ENCODE measurements at places on chromosomes 2 and 18.

DNA sequence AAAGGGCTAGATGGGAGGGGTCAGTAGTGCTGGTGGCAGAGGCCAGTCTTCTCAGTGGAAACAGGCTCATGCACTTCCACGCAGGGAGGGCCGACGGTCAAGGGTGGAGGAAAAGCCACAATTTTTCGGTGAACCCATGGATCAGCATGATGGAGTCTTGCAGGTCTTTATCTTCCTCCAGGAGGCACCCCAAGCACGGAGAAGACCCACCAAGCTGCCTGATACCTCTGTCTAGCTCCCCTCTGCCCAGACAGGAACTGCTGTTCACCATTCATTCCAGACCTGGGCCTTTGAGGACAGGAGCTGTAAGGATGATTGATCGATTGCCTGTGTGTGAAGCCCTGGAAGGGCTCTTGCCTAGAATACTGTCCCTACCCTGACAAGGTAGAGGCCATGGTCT lies 2.8 kb upstream of the LRRFIP1 start:
- H3K27me3 ChIP-seq: no peaks in the 10 kb centered on the region
- no peaks in the 10 kb centered on the region for H3K36me3 ChIP-seq
- H3K27ac ChIP-seq: peak overlapping the region; percentile 99
- peaks cover 21% of the 10 kb centered on the region for H3K4me1 ChIP-seq

GRCh38 chr18:21996351-21996826 lies 173.0 kb upstream of the GATA6 start:
- peaks cover 21% of the 10 kb centered on the region for H3K4me1 ChIP-seq
- no peaks in the 10 kb centered on the region for H3K36me3 ChIP-seq
- no peak overlapping the region for H3K4me3 ChIP-seq
- DNase-seq: peak; percentile 70
- H3K27me3 ChIP-seq: no peaks in the 10 kb centered on the region

DNA sequence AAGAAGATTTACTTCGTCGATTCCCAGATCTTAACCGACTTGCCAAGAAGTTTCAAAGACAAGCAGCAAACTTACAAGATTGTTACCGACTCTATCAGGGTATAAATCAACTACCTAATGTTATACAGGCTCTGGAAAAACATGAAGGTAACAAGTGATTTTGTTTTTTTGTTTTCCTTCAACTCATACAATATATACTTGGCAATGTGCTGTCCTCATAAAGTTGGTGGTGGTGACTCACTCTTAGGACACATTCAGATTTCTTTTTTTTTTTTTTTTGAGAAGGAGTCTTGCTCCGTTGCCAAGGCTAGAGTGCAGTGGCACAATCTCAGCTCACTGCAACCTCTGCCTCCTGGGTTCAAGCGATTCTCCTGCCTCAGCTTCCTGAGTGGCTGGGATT lies 26.8 kb downstream of the MSH2 start:
- H3K27ac ChIP-seq: no peak overlapping the region
- H3K4me1 ChIP-seq: peaks cover 2% of the 10 kb centered on the region
- DNase-seq: no peak
- H3K4me3 ChIP-seq: no peak overlapping the region
- no peaks in the 10 kb centered on the region for H3K27me3 ChIP-seq
- peaks cover 11% of the 10 kb centered on the region for H3K36me3 ChIP-seq

DNA sequence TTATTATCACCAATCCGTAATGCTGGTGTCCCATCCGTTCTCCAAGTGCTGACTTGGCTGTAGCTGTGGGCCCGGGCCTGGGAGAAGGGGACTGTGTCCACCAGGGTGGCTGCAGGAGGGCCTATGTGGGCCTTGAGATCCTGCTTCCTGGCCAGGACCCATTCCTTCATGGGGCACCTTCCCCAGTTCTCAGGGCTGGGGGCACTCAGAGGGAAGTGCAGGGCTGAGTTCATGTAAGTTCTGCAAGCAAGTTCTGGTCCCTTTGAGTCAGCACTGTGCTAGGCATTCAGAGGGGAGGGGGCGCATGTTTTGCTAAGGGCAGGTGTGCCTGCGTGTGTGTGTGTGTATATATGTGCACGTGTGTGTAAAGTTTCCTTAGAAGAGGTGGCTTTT lies 94.0 kb downstream of the GLI2 start:
- no peak for DNase-seq
- H3K27ac ChIP-seq: no peak overlapping the region
- no peaks in the 10 kb centered on the region for H3K27me3 ChIP-seq
- H3K36me3 ChIP-seq: no peaks in the 10 kb centered on the region
- H3K4me3 ChIP-seq: no peak overlapping the region

- no peaks in the 10 kb centered on the region for H3K36me3 ChIP-seq
- H3K27me3 ChIP-seq: no peaks in the 10 kb centered on the region
- H3K27ac ChIP-seq: no peak overlapping the region
- no peak for DNase-seq
Observed at GRCh38 chr2:231660860-231661259, 47.5 kb upstream of the PTMA start.

GRCh38 chr2:60033325-60033724 lies 520.1 kb downstream of the BCL11A start:
- no peaks in the 10 kb centered on the region for H3K36me3 ChIP-seq
- H3K27ac ChIP-seq: no peak overlapping the region
- H3K27me3 ChIP-seq: no peaks in the 10 kb centered on the region
- no peak overlapping the region for H3K4me3 ChIP-seq
- H3K4me1 ChIP-seq: no peaks in the 10 kb centered on the region
- no peak for DNase-seq

DNA sequence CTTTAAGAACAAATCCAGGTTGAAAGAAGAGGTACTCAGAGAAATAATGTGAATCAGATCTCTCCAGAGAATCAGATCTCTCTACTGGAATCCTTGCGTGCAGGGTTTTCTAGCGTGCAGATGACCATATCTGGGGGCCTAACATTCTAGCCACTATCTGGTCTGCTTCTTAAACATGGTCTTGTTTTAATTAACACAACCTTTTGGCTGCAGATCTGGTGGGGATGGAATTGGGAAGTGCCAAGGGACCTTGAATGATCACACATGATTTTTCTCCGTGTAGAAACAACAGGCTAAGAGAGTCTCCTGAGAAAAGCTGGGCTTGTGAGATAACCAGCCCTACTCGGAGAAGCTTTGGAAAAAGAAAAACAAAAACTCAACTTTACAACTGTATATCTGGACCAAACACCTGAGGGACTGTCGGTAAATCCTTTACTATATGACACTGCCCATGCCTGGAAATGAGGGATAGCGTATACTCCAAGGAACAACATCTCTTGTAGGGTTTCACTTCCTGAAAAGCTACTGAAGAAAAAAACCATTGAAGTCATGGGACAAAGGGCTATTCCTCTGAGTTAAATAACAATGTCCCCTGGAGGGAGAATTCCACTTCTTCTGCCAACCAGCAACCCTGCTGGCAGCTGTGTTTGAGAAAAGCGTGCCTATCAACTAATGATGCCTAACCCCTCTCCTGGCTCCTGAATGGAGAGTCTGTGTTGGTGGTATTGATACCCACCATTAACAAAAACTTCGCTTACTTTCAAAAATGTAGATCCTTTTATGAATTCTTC lies 171.0 kb upstream of the REV1 start:
- peak overlapping the region; percentile 1 for H3K27ac ChIP-seq
- H3K4me3 ChIP-seq: no peak overlapping the region
- no peaks in the 10 kb centered on the region for H3K36me3 ChIP-seq
- H3K27me3 ChIP-seq: no peaks in the 10 kb centered on the region
- peaks cover 4% of the 10 kb centered on the region for H3K4me1 ChIP-seq
- no peak for DNase-seq

DNA sequence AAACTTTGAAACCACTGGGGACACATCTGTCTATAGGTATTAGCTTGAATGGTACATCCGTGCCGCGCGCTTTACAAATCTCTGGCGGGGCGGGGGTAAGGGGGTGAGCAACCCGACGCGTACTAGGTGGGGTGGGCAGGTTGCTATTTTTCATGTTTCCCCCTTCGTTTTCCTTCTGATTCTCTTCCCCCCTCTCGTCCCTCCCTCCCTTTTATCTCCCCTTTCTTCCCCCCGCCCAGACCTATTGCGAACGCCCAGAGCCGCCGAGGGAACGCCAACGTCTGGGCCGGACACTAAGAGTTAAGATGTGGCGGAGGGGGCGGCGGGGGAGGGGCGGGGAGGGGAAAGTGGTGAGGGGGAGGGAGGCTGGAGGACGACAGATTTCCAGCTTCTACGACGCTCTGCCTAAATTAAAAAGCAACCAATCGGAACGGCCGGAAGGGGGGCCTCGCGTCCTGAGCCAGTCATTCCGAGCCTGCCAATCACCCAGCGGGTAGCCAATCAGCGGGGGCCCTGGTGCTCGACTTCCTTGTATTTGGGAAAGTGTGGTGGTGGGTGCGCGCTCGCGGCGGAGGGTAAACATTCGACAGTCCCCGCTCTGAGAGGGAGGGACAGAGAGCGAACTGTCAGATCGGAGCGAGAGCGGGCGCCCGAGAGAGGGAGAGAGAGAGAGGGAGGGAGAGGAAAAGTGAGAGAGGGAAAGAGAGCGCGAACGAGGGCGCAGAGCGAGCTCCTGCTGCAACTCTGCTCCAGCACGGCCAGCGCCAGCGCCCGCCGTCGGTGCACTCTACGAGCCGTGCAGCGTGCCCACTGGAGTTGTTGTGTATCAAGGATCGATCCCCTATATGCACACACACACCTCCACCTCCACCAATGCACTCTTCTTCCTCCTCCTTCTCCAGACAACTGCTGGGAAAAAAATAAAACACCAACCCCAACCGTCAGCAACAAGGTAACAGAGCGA lies at the start of gene POU3F3:
POU3F3 (plus strand) TSS at position 582 of the 964 bp plus-strand sequence. CDS start 1,396 bp downstream, outside the sequence.
- H3K27me3 ChIP-seq: peaks cover 19% of the 10 kb centered on the region
- no peaks in the 10 kb centered on the region for H3K4me1 ChIP-seq
- peak; percentile 60 for DNase-seq
- peak within 1 kb of the TSS; percentile 61 for H3K27ac ChIP-seq
- no peaks in the 10 kb centered on the region for H3K36me3 ChIP-seq

GRCh38 chr18:70418546-70419311 lies 129.9 kb downstream of the SOCS6 start:
- no peak overlapping the region for H3K4me3 ChIP-seq
- H3K4me1 ChIP-seq: peaks cover 14% of the 10 kb centered on the region
- H3K27ac ChIP-seq: no peak overlapping the region
- no peak for DNase-seq
- H3K27me3 ChIP-seq: no peaks in the 10 kb centered on the region

DNA sequence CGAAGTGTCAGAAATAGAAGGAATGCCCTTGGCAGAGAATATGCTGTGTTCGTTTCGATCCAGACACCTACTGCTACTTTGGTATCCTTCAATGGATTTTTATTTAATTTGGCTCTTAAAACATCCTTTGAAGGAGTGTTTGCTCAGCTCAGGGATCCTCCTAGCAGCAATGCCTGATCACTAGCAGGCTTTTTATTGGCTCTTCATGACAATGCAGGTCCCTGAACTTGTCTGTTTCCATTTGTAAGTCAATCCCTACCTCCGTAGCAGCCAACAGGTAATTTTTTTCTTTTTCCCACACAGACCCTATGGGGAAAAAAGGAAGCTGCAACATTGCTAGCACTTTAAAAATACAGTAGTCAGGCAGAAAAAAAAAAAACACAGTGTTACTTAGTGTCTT lies 366.2 kb upstream of the LRRTM1 start:
- no peaks in the 10 kb centered on the region for H3K27me3 ChIP-seq
- no peaks in the 10 kb centered on the region for H3K36me3 ChIP-seq
- no peaks in the 10 kb centered on the region for H3K4me1 ChIP-seq
- no peak overlapping the region for H3K4me3 ChIP-seq
- no peak overlapping the region for H3K27ac ChIP-seq

- H3K27me3 ChIP-seq: no peaks in the 10 kb centered on the region
- H3K4me1 ChIP-seq: no peaks in the 10 kb centered on the region
- peaks cover 2% of the 10 kb centered on the region for H3K36me3 ChIP-seq
- no peak for DNase-seq
- no peak overlapping the region for H3K27ac ChIP-seq
- no peak overlapping the region for H3K4me3 ChIP-seq
Observed at GRCh38 chr2:63486861-63487290, 101.4 kb downstream of the WDPCP start.

DNA sequence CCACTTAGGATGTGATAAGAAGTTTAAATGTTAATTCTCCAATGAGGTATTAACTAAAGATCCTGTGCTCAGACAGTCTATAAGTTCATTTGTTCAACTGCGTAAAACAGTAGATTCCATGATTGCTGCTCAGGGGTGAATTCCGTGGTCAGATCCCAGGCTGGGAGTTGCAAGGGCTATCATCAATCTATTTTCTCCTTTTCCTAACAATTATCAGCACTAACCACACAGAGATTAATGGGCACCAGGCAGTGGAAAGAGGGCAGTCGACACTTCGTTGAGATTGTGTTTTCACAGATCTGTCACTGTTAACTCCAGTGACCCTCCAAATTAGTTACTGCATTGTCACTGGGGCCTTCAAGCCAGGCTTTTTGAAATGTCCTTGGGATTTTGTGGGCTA lies 154.1 kb upstream of the SPRED2 start:
- no peak overlapping the region for H3K4me3 ChIP-seq
- H3K27ac ChIP-seq: no peak overlapping the region
- no peak for DNase-seq
- no peaks in the 10 kb centered on the region for H3K27me3 ChIP-seq
- no peaks in the 10 kb centered on the region for H3K4me1 ChIP-seq
- H3K36me3 ChIP-seq: no peaks in the 10 kb centered on the region

DNA sequence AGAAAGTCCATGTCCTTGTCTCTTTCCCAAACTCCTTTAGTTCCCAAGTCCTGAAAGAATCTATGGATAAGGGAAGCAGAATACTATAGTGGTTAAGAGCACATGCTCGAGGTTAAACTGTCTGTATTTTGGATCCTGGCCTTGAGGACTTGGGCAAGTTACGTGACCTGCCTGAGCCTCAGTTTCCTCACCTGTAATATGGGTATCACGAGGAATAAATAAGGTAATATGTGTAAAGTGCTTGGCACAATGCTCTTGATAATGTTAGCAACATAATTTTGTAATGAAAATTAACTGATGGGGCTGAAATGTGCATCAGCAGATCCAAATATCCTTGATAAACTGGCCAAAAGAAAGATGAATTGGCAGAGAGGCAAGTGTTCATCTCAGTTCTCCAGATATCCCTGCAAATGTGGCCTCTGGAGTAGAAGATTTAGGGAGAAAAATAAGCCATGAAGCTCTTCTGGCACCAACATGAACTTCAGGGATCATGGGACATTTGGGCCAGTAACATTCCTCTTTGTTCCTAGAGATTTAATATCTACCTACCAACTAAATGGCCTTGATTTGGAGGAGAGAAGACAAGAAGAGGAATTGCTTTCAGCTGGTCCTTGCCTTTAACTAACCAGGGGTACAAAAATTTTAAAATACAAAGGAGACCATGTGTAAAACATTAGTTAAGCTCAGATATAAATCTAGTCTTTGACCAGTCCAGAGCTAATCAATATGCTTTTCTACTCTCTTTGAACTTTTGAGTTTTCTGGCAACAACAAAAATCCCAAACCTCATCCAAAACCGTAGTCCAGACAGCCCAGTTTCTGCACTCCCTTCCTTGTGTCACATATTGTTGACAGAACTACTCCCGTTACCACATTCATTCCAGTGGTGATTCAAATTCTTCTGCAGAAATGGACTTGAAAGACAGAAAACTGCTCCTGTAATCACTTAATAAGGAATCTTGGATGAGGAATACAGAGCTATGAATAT lies 52.7 kb upstream of the EML4 start:
- no peak for DNase-seq
- H3K4me1 ChIP-seq: no peaks in the 10 kb centered on the region
- H3K4me3 ChIP-seq: no peak overlapping the region
- no peaks in the 10 kb centered on the region for H3K27me3 ChIP-seq

GRCh38 chr2:10004401-10004800 lies 38.9 kb upstream of the KLF11 start:
- peaks cover 13% of the 10 kb centered on the region for H3K4me1 ChIP-seq
- H3K27me3 ChIP-seq: no peaks in the 10 kb centered on the region
- DNase-seq: no peak
- H3K27ac ChIP-seq: no peak overlapping the region
- no peak overlapping the region for H3K4me3 ChIP-seq

GRCh38 chr2:188158337-188159100 lies 133.2 kb upstream of the GULP1 start:
- DNase-seq: no peak
- no peaks in the 10 kb centered on the region for H3K4me1 ChIP-seq
- H3K27me3 ChIP-seq: no peaks in the 10 kb centered on the region
- H3K27ac ChIP-seq: no peak overlapping the region
- H3K36me3 ChIP-seq: no peaks in the 10 kb centered on the region
- no peak overlapping the region for H3K4me3 ChIP-seq
